Small intestine (tissue), 16 donors: ENCODE measurements at places on chromosomes 1 and 21.

DNA sequence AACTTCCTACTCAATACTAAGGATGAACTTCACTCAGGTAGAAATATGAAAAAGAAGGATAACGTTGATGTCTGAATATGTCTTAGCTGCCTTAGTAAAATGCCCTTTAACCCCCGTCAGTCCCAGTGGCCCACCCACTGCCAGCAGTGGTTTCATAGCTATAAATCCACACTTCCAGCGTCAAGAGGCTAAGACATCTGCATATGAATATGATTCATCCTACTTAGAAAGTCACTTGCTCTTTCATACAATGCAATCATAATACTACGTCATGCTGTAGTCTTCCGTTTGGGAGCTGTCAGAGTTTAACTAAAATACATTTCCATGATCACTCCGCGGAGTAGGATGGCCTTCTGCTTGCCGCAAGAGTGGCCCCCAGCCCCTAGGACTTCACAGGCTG, 247.3 kb downstream of the SDCCAG8 start:
- no peak for DNase-seq

GRCh38 chr1:145926686-145927062, 610 bp downstream of the RBM8A start:
- DNase-seq = peak; percentile 18

GRCh38 chr1:198205016-198205684, 48.4 kb downstream of the NEK7 start:
- no peak for DNase-seq

GRCh38 chr1:54027848-54028247, 9.9 kb upstream of the LDLRAD1 start:
- peak; percentile 61 for DNase-seq

DNA sequence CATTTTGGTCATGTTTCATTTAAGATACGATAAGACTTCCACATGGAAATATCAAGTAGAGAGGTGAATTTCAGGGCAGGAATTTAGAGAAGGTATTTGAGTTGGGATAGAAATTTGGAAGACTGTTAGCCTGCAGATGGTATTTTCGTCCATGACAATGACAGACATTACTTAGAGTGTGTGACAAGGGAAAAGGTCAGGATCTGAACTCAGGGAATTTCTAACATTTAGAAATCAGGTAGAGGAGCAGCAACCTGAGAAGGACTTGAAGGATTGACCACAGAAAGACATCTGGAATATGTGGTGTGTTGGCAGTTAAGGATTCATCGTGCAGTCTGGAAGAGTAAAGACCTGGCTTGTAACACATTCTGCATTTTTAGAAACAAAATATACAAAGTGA, 57.9 kb downstream of the RABGAP1L start:
- DNase-seq = no peak

- no peak for DNase-seq
These were observed 22.3 kb downstream of the KCND3 start for GRCh38 chr1:111967067-111967690.

DNA sequence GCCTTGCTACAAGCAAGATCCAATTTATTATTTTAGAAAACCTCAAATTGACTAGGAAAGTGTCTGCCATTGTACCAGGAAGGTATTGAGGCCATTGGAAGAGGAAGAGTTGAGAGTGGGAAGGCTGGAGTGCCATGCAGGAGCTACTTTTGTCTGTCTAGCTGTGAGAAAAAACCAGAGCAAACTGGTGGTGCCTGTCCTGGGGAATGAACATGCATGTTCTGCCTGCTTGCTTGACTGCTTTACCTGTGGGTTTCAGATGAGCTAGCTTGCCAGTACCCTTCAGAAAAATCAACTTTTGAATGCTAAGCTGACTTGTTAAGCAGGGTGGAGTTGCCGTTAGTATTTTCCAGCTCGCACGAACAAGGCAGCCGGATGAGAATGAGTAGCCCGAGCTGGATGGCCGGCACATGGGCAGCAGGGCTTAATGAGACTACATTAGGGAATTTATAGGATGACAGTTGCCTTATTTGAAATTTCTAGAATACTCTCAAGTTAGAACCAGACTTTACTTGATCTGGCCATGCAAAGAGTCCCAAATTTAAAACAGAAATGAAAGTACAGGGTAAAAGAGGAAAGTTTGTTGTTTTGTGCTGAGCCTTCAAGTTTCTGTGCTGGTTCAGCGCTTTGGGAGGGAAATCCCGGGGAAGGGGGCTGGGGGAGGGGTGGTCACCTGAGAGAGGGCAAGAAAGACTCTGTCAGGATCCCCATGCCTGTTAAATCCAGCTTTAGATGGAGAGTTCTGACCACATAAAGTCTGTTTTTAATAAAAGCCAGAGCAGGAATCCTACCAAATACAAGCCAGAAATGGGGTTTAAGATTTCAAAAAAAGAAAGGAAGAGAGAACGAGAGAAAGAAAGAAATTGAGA, 29.6 kb upstream of the C1orf105 start:
- DNase-seq = no peak

GRCh38 chr1:94325377-94326302, 88.3 kb upstream of the ARHGAP29 start:
- DNase-seq = no peak

GRCh38 chr1:230109895-230110667, 43.0 kb downstream of the GALNT2 start:
- DNase-seq = peak; percentile 86

GRCh38 chr1:7898962-7899361, 41.7 kb downstream of the TNFRSF9 start:
- no peak for DNase-seq

- DNase-seq = peak; percentile 76
These were observed 7.0 kb upstream of the KCNC4 start for GRCh38 chr1:110203021-110203661.

DNA sequence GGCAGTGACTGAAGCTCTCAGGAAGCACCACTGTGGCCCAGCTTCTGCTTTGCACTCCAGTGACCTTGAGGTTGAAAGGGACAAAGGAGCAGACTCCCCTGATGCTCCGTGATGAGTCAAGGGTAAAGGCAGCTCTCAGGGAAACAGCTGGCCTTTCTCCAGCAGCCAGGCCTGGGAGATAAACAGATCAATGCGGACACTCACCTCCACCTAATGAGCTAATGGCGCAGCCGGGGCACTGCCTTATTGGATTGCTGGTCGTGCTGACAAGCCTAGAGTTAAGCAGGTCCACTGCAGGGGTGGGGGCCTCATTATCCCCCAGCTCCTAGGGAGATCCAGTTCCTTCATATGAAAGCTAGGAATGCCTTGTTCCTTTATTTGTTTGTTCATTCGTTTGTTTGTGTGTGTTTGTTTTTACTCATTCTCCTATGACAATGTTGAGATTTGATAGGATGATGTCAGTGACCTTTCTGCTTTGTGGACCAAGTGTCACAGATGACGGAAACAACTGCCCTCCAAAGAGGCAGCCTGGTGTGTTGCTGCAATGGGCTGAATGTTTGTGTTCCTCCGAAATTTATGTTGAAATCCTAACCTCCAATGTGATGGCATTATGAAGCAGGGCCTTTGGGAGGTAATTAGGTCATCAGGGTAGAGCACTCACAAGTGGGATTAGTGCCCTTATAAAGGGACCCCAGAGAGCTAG, 141.4 kb upstream of the BEND5 start:
- DNase-seq = no peak

- peak; percentile 67 for DNase-seq
These were observed 1.5 kb downstream of the SLC66A1 start for GRCh38 chr1:19313636-19313959.
